Esophagus mucosa (tissue), 1 donor: ENCODE measurements at places on chromosomes 6 and 20.

- ATAC-seq: no peak
Observed at GRCh38 chr6:150800674-150801314, 64.7 kb upstream of the MTHFD1L start.

DNA sequence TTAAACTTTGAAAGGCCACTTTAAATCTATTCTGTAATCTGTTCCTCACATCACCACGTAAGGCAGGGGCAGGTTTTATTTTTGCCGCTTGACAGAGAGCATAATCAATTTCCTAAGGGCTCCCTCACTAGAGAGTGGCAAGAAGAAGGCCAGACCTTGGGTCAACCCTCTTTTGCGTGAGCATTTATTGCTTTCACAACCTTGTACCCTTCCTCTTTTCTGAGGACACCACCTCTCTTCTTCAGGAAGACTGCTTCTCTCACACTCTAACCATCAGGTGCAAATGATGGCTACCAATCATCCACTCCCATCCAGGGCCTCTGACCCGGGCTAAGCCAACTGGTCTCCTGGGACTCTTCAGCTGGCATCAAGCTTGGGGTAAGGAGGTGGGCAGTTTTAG lies 25.2 kb upstream of the QKI start:
- no peak for ATAC-seq

DNA sequence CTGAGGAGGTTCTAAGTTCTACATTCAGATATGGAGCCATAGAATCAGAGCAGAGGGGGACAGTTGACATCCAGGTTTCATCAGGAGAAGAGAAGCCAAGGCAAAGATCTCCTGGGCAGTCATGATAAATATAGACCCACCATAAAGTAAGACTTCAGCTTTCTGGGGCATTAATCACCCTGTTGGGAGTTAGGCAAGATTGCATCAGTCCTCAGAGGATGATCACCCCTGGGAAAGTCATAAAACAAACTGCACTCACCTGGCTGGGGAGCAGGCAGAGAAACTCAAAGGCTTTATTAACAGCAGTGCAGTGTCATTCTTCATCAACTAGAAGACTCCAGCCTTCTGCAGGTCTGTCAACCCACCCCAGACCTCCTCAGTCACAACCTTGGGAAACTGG lies 301.3 kb upstream of the JARID2 start:
- peak; percentile 28 for ATAC-seq

GRCh38 chr20:49999329-49999728 lies 16.5 kb downstream of the SNAI1 start:
- no peak for ATAC-seq

DNA sequence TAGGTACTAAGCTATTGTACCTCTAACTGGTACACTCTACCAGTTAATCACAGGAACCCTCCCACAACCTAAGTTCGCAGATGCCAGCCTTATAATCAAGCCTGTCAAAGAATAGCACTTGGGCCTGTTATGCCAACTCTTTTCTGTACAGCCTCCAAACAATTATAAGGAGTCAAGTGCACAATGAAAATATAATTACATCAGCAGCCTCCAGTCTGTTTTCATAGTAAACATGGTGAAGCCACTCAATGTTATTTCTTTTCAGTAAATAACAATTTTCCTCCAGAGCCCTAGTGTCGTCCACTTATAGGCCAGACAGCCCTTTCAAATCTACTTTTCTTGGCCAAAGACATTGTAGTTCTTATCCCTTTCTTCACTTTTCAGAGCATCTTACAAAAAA lies 82.7 kb upstream of the CARMIL1 start:
- ATAC-seq: no peak

DNA sequence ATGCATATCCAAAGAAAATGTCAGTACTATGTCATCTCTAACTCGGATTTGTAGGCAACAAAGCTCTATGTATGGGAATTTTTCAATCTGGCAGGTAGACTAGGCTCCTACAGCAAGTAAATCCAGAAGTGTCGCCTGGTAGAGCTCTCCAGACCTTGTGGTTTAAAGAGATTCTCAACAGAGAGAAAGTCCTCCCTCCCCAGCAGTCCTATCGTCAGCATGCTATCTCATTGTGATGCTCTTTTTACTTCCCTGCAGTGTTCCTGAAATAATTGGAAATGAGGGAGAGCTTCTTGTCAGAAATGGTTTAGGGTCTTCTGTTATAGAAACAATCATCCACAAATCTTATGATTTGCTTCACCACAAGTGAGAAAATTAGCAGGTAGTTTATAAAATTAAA lies 395.4 kb downstream of the FRK start:
- no peak for ATAC-seq

DNA sequence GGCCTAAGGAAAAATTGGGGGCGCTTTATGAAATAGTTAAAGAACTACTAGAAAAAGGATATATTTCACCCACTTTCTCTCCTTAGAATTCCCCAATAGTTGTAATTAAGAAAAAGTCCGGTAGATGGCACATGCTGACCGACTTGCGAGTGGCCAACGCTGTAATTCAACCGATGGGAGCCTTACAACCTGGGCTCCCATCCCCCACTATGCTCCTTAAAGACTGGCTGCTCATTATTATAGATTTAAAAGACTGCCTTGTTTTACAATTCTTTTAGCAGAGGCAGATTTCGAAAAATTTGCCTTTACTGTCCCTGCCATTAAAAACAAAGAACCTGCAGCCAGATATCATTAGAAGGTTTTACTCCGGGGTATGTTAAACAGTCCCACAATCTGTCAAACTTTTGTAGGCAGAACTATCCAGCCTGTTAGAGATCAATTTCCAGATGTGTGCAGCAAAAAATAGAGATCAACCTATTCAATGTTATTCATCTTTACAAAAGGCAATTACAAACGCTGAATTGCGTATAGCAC lies 58.5 kb upstream of the PRSS16 start:
- peak; percentile 91 for ATAC-seq

GRCh38 chr6:144314003-144314485 lies 28.9 kb downstream of the UTRN start:
- ATAC-seq: no peak

GRCh38 chr6:113396730-113397129 lies 460.4 kb upstream of the MARCKS start:
- no peak for ATAC-seq

DNA sequence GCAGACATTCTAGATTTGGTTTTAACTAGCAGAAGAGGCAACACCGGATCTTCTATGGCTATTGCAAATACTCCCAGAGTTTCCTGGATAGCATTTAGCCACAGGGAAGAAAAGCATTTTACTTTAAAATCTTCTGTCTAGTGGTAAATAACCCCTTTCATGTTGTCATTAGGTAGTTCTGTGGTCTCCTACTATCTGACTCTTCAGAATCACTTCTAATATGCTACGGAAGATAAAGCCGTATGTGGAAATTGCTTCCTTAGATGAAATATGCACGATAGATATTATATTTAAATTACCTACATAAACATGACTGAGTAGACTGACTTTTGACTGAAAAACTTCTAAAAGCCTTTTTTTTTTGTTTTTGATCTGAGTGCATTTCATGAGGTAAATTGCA lies 759 bp downstream of the CRISP3 start:
- no peak for ATAC-seq

DNA sequence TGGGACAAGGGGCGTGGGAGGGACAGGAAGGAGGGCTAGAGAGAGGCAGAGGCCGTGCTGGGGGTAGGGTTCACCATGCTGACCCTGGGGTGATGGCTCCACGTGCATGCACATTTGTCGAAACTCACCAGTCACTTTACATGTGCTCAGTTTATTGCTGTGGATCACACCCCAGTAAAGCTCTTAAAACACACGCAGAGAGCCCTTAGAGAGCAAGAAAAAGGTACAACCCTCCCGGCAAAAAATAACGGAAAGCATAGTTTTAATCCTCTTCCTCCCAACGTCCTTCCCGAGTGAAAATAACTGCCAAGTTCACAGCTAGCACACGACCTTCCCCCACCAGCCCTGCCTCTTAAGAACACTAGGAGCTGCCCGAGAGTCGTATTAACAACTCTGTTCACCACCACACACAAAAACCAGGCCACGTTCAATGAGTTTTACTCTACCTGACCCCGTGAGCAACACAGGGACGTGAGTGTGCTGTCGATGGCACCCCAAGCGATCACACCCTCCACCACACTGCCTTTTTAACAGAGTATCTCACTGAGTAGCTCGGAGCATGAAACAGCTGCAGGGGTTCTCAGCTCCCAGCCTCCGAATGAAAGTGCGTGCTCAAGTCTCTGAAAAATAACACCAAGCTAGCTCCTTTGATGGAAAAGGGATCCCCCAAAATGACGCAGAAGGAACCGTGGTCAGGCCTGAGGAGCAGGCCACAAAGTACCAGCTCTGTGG lies 39.7 kb downstream of the TAF4 start:
- ATAC-seq: no peak

GRCh38 chr20:1964061-1964460 lies 29.8 kb downstream of the PDYN start:
- no peak for ATAC-seq

DNA sequence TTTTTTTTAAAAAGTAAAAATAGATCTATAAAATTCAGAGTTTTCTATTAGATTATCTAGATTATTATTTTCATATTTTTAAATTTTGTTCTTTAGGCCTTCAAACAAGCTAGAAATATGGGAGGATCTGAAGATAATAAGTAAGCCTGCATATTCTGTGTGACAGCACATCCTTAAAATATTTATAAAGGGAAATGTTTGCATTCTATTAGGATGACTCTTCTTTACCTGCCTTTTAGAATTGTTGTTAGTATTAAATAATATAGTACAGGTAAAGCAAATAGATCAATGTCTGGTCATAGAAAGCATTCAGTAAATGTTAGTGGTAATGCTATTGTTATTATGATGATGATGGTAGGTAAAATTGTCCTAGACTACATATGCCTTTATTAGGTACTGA lies 17.4 kb downstream of the PEX3 start:
- no peak for ATAC-seq

DNA sequence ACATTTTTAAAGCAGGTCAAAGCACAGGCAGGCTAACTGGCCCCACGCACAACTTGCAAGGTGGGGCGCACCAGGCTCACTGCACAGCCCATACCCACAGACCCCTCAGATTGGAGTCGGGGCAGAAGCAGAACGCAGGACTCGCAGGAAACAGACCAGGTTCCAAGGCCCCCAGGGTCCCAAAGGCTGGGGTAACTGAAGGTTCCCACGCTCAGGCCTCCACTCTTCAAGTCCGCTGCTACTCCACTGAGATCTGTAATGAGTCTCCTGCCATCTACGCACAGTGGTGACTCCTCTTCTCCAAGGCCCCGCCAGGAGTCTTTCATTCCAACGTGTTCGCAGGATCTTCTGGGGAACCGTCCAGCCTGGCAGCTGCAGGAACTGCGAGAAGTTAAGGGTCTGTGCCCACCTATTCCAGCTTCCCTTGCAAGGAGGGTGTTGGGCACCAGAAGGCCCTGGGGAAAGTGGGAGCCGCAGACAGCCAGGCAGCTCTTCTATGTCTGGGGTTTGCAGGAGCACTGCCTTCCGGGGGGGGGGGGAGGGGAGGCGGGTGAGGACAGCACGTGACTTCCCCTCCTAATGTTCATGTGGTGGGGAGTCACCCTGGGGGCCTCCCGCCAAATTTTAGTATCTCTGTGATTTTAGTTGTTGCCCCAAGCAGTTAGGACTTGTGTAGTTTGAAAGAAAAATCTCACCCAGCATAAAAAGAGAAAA lies 2.0 kb upstream of the TAF4 start:
- ATAC-seq: no peak

GRCh38 chr6:63543982-63544381 lies 28.3 kb upstream of the LOC128125822 start:
- ATAC-seq: no peak

DNA sequence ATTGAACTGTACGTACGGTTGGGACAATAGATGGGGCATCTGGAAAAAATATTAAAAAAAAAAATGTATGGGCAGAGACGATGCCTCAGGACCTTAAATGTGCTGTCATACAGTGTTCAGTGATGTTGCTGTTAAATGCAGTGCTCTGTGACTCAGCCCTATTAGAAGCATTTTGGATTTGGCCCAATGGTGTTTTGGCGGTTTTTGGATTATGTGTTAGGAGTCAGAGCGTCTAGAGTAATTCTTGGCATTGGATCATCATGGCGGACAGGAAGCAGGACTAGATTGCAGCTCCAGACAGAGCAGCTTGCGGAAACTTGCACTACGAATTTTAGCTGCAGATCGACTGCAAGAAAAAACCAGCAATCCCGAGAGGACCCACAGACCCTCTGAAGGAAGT lies 280.0 kb downstream of the SOX4 start:
- ATAC-seq: peak; percentile 70

DNA sequence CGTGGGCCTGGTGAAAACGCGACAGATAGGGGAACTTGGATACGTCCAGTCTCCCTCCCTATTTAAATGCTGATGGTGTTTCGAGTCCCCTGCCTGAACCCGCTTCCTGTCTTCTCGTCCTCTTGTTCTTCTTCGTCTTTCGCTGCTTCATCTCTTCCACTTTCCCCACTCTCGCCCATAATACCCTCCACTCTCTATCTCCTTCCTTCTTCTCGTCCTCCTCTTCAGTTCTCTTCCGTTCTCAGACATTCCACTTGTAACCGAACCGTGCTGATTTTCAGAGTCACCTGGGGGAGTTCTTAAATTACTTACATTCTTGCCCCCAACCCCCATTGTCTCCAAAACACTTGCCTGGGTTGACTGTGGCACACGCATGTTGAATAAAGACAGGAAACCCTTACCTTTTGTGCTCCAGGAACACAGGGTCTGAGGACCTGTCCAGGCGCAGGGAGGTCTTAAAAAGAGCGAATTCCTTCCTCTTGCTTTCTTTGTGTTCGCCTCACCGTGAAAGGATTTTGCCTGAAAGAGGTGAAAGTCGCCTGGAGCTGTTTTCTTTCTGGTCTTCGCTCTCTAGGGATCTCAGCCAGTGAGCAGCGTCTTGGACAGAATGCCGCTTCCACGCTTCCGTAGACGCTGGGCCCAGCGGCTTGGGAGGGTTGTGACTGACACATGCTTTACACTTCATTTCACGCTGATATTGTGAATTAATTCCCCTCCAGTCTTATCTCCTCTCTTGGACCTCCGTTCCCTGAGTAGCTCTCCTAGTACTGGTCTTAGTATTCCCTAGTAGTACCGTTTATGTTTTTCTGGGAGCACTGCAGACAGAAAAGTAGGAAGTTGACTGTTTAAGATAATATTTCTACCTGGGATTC lies 184.0 kb downstream of the GPX5 start:
- ATAC-seq: no peak

DNA sequence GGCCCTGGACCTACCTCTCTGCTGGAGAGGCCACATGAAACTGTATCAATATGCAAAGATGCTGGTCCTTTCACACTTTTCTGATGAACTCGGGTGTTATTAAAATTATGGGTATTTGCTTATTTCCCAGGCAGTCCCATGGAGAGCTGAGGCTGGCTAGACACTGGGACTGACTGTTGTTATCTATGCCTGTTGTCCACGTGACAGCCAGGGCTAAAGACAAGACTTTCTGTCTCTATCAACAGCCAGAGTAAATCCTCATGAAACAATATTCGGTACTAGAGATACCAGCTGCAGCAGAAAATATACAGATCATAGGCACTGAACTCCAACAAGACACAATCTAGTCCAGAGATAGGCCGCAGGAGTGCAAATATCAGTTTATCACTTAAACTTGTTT lies 236.4 kb downstream of the FOXA2 start:
- ATAC-seq: no peak

DNA sequence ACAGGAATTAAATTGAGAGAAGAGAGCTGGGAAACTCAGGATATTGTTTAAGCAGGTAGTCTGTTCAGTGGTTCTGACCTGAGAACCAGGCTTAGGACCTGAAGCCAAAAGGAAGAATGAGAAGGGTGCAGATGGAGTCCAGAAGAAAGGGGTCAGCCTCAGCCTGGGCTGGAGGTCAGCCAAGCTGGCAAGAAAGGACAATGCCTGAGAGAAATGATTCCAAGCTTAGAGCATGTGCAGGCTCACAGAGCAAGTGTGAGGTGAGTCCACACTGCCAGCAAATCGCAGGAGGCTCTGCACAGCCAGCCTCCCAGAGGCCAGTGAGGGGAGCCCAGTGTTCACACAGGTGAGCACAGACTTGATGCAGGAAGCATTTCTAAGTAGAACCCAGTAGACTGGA lies 47.3 kb downstream of the DAAM2 start:
- no peak for ATAC-seq
